ENCODE measurements at places on chromosomes 16 and 17.

- DNase-seq: no peak
Measured at GRCh38 chr16:68985855-68986254, 119.6 kb upstream of the HAS3 start.

- no peak for DNase-seq
Measured at GRCh38 chr16:68792465-68793324, 50.6 kb upstream of the TANGO6 start.

GRCh38 chr17:81519284-81520020 is 6.9 kb upstream of the ACTG1 start:
- DNase-seq: peak; percentile 63

- peak; percentile 81 for DNase-seq
Measured at GRCh38 chr17:8125154-8125946, 1.4 kb upstream of the HES7 start.

DNA sequence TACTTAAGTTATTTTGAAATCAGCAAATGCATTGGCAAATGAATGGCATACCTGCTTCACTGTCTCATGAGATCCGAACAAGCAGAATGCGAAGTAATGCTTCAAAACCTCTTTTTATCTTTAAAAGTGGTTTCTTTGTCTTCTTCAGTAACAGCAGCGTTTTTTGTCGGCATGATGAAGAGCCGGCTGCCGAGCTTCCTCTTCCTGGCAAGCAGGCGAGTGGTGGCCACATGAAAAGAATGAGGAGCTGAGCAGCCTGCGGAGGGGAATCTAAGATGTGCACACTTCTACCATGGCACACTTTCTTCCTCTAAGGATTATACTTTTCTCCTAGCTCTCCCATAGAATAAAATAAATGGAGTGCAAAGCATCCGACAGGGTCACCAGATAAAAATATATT is 42.4 kb upstream of the AKTIP start:
- DNase-seq: peak; percentile 8
